EH (cell line): ENCODE measurements at places on chromosomes 12 and 14.

GRCh38 chr12:31890295-31891285 is 68.6 kb upstream of the RESF1 start:
- no peak for DNase-seq

DNA sequence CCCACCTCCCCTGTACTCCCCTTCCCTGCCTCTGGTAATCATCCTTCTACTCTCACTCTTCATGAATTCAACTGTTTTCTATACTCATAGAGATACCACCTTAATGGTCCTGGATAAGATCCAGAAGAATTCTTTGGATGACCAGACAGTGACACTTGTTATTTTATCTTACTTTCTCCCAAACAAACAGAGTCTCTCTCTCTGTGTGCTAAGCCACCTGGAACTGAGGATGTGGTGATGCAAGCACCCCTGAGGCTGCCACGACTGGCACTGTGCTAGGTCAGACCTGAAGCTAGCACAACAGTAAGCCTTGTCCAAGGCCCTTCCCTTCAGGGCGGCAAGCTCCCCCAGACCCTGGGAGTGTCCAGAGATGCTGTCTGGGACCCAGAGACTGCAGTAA is 250.2 kb downstream of the C12orf50 start:
- DNase-seq = no peak

DNA sequence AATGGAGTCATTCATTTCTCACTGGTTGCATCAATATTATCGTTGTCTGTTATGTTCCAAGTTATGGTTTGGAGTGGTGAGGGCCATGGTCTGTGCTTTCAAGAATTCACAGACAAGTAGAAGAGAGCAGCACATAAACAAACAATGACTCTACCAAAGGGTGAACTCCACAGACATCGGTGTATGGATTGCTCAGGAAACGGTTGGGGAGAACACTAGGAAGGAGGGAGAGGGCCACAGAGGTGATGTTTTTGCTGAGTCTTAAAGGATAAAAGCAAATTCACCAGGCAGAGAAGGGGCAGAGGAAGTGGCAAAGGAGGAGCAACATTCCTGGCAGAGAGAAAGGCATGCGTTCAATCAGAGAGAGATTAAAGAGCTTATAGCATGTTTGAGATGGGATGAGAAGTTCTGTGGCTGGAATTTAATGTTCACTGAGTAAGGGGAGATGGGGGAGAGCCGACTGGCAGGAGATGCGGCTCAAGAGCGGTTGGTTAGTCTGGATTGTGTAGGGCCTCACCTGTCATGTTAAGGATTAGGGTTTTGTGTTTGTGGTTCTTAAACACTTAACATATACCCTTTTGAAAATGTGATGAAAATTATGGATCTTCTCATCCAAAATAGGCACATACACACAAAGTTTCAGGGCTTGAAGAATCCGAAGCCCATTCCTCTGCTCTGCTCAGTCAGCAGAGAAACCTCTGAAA is 42.3 kb upstream of the FRMD6 start:
- peak; percentile 60 for DNase-seq

GRCh38 chr14:24277071-24277470 is 5.7 kb upstream of the RABGGTA start:
- no peak for DNase-seq

GRCh38 chr14:86935241-86935885 is 1057.6 kb downstream of the GALC start:
- peak; percentile 0 for DNase-seq

DNA sequence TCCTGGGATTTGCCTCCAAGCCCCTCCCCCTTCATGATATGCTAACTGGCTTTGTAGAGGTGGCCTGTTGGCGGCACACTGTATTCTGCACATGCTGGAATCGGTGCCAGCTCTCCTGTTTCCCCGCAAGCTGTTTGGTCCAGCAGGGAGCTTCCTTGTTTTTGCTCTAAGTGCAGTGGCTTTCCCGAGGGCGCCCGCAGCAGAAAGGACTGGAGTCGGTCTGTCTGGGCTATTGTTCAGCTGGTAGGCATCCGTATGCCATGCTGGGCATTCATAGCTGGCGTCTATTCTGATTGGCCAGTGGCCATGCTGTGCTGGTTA is 88.9 kb upstream of the MED13L start:
- no peak for DNase-seq

- DNase-seq = no peak
These were observed 22.6 kb upstream of the PAPOLA start for GRCh38 chr14:96479435-96480146.

DNA sequence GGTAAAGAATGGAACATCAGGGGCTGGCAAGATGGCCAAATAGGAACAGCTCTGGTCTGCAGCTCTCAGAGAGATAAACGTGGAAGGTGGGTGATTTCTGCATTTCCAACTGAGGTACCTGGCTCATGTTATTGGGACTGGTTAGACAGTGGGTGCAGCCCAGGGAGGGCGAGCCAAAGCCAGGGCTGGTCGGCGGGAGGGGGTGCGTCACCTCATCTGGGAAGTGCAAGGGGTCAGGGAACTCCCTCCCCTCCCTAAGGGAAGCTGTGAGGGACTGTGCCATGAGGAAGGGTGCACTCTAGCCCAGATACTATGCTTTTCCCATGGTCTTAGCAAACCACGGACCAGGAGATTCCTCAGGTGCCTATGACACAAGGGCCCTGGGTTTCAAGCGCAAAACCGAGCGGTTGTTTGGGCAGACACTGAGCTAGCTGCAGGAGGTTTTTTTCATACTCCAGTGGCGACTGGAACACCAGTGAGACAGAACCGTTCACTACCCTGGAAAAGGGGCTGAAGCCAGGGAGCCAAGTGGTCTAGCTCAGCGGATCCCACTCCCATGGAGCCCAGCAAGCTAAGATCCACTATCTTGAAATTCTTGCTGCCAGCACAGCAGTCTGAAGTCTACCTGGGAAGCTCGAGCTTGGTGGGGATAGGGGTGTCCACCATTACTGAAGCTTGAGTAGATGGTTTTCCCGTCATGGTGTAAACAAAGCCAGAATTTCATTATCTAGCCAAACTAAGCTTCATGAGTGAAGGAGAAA is 317.6 kb downstream of the NELL2 start:
- DNase-seq = no peak

DNA sequence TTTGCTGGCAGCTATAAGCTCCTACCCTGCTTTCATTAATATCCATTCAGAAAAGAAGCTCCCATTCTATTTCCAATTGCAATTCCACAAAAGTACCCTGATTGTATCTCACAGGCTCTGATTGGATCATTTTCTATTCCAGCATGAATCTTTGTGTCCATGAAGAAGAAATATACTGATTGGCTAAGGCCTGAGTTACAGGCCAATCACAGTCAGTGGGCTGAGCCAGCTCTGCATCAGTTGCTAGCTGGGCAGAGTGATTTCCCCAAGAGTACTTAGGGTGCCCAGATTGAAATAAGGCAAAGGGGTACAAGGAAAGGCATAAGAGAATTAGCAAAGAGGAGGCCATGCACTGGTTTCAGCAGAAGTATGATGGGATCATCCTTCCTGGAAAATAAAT is 14.4 kb downstream of the ART4 start:
- no peak for DNase-seq

- DNase-seq = no peak
These were observed 63.5 kb downstream of the KITLG start for GRCh38 chr12:88516811-88517210.

DNA sequence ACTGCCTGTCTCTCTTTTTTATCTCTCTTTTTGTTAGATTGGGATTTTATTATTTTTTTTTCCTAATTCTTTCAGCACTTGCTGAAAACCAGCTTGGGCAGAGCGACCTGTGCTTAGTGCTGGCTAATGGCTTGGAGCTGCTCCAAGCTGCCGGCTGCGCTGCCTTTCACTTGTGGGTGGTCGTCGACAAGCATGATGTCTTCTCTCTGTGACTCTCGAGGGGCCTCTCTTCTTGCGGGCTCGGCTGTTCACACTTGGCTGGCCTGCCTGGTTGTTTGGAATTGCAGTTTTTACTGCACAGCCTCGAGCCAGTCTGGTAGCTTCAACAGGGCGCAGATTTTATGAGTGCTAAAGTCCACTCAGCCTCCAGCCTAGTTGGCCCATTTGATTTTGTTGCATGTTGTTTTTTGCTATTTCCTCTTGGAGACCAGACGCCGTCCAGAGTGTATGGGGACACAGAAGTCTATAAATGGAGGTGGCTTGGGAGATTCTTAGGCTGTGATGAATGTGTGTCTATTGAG is 18.6 kb downstream of the TPCN1 start:
- DNase-seq = no peak

- DNase-seq = no peak
These were observed 122.1 kb downstream of the FOXA1 start for GRCh38 chr14:37472906-37473305.

DNA sequence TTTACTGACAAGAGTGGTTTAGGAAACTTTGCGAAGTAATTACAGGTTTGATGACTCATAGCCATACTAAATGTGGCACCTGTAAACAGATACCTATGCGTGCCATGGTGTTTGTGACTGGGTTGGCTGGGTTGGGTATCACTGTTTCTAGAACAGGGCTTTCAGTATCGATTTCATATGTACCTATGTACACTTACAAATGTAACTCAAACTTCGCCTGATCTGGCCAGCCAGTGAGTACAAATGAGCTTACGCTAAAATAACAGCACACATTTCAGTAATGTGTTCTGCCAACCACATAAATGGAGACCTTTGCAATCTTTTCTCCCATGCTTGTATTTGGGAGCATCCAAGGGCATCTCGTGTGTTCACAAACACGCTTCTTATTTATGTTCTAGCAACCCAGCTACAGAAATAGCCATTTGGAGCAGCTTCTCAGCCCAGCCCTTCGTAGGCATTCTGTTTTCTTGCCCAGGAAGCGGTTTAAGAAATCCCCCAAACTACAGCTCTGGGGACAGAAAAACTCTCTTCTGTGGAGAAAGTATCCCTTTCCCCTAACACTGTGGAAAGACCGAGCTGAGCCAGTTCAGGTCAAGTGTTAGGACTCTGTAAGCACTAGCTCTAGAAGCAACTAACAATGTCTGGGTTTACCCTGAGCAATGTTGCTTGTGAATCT is 42.3 kb upstream of the MDM1 start:
- no peak for DNase-seq

DNA sequence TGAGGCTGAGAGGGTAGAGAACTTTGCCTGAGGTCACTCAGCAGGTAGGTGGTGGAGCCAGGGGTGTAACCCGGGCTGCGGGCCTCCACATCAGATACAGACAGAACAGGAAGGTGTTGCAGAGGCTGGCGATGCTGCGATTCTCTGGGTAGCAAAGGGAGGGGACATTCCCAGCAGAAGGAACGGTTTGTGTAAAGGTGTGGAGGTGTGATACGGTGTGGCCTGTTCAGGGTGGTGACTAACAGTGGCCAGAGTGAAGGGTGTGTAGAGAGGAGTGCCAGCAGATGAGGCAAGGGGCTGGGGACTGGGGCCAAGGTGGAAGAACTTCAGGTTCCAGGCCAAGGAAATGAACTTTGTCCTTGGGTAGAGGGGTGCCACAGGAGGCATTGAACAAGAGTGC is 18.2 kb upstream of the FAIM2 start:
- DNase-seq = no peak

- DNase-seq = no peak
These were observed 130.3 kb downstream of the NDUFA12 start for GRCh38 chr12:94872971-94873733.

- no peak for DNase-seq
These were observed 210.4 kb downstream of the KIF26A start for GRCh38 chr14:104348741-104349140.

DNA sequence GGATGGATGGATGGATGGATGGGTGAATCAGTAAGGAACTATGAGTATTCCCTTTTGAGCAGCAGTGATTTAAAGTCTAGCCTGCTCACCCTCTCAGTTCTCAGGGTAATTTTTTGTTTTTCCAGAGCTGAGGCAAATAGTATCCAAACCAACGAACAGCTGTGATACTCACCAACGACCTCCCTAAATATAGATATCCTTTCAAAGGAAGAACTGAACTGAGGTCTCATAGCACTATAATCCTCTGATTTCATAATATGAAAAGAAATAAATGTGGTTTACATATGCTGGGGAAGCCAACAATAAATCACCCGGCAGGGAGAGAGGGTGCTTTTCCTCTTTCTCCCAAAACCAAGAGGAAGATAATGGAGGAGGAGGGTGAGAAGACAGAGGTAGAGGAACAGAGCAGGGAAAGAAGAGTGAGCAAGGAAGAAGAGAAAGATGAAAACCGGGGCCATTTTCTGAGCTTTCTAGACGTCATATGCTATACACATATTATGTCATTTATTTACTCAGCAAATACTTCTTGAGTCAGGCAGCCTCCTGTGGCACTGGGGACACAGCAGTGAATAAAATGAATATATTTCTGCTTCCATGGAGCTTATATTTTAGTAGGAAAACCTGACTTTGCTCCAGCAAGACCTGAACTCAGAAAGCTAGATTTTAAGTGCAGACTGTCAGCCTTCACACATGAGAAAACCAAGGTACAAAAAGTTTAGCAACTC is 710.7 kb upstream of the TBX3 start:
- peak; percentile 6 for DNase-seq

GRCh38 chr14:30277268-30277667 is 281.7 kb upstream of the G2E3 start:
- DNase-seq = no peak

GRCh38 chr14:80425686-80426085 is 214.4 kb upstream of the DIO2 start:
- DNase-seq = peak; percentile 99

DNA sequence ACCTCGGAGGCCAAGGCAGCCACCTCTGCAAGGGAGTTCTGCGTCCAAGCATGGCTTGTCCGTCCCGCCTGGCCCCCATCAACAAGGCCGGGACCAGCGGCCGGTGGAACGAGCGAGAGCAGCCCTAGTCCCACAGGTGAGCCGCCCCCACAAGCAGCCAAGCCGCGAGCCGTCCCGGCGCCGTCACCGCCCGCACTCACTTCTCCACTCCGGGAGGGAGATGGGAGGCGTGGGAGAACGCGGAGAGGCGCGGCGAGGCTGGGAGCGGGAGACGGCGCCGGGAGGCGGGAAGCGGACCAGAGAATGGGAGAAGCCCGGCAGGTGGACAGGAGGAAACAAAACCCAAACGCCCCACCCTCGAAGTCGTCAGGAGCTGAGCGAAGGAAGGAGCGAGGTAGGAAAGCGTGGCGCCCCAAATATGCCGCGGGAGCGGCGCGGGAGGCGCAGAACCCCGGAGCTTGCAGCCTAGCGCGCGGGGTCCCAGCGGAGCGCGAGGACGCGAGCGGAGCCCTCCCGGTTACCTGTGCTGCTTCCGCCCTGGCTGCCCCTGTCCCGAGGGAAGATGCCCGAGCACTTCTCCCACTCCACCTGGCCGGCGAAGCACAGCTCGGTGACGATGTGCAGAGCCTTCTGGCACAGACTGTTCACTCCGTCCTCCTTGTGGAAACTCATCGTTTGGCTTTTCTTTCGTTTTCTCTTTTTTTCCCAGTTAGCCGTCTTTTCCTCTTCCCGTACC is 600 bp downstream of the SYT10 start:
- DNase-seq = no peak

DNA sequence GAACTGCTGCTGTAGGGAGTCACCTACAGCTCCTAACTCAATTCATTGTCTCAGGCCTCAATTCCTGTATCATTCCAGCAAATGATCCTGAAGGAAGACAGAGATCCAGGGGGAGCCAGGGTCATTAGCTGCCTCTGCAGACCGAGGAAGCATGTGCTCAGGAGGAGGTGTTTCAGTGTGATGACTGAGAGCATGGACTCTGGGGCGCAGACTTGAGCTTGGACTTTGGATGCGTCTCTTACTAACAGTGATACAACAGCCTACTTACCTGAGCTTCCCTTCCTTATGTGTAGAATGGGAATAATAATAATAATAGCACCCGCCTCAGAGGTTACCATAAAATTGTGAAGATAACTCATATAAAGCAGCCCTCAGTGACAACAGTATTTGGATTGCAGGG is 92.0 kb upstream of the USP44 start:
- DNase-seq = no peak
